ENCODE measurements at places on chromosomes 13 and 19.

DNA sequence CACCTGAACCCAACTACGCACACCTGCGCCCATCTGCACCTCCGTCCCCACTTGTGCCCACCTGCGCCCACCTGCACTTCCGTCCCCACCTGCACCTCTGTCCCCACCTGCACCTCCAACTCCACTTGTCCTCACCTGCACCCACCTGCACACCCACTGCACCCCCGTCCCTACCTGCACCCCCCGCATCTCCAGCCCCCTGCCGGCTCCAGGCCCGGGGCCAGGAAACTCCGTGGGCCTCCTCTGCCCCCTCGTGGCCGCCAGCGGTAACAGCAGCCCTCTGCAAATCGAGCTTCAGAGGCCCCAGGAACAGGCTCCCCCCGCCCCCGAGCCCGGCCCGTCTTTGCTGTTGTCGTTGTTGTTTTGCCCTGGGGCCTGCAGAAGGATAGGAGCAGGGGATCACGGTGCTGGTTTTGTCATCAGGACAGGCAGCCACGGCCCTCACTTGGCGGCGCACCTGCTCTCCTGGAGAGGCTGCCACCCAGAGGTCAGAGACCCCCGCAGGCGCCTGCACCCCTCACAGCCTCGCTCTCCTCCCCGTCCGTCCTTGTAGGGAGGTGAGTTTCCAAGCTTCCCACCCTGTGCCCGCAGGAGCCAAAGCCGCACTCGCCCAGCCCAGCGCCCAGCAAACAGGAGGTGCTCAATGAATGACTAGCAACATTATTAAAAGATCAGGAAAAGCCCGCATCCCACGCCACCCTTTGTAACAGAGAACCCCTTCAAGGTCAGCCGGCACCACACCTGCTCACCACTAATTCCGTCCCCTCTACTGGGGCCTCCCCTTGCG lies 65.4 kb downstream of the GNG7 start:
- H3K4me3 ChIP-seq: peak overlapping the region; percentile 53
- no peaks in the 10 kb centered on the region for H3K27me3 ChIP-seq
- H3K36me3 ChIP-seq: peaks cover 7% of the 10 kb centered on the region
- H3K27ac ChIP-seq: peak overlapping the region; percentile 74
- peak; percentile 74 for DNase-seq

DNA sequence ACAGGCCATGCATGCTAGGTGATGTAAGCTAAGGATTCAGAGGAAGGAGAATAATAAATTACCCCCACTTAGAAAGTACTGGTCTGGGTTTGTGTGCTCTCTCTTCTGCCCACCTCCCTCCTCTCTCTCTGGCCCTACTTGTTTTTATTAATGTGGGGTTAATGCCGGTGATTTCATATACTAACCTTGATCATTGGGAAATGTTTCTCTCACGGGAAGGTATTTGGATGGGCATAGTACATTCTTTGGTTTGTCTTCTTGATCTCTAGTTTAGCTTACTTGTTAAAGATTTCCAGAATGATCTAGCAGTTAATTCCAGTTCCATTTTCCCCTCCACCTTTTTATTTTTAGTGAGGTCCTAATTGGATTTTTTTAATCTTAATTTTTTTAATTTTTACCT lies 24.6 kb downstream of the ARHGAP35 start:
- H3K4me3 ChIP-seq: no peak overlapping the region
- H3K27me3 ChIP-seq: no peaks in the 10 kb centered on the region
- peaks cover 2% of the 10 kb centered on the region for H3K36me3 ChIP-seq
- peaks cover 13% of the 10 kb centered on the region for H3K4me1 ChIP-seq
- no peak overlapping the region for H3K27ac ChIP-seq

DNA sequence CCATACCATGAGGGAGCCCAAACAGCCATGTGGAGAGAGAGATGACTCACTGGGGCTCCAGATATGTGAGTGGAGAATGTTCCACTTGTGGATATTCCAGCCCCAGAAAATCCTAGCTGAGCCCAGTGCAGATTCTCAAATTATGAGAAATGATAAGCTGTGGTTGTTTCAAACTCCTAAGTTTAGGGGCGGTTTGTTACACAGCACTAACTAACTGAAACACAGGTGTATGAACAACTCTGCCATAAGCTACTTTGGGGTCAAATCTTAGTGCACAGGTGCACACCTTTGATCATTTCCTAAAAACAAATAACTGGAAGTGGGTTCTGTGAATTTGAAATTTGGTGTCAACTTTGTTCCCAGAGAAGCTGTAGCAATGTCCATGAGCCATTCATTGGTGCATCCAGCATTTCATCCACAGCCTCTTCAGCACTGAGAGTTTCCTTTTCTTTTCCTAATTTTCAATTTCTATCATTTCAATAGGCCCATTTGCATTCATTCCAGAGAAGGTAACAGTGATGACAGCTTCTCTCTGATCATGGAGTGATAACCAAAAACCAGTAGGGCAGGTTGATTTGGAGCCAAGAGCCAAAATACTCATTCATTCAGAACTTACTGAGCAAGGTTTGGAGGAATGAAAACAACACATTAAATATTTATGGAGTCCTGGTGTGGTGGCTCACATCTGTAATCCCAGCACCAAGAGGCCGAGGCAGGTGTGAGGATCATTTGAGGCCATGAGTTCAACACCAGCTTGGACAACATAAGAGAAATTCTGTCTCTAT lies 8.8 kb upstream of the CLPP start:
- no peak overlapping the region for H3K27ac ChIP-seq
- no peaks in the 10 kb centered on the region for H3K27me3 ChIP-seq
- no peaks in the 10 kb centered on the region for H3K4me1 ChIP-seq
- no peak overlapping the region for H3K4me3 ChIP-seq

DNA sequence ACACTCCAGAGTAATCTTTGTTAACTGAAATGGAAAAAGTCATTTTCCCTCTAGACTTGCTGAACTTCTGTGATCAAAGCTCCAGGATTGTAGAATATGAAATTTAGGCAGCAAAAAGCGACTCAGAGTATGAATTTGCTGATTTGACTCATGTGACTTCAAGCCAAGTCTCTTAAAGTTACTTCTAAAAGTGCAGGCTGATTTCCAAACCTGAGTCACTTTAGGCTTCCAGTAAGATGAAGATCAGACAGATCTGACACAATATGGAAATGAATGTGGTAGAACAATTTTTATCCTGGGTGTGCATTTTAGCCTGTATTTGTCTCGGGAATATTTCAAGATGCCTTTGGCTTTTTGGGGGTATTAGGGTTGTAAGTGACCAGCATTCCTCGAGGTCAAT lies 151.0 kb upstream of the TMTC4 start:
- no peak overlapping the region for H3K4me3 ChIP-seq
- DNase-seq: no peak
- H3K36me3 ChIP-seq: no peaks in the 10 kb centered on the region
- no peaks in the 10 kb centered on the region for H3K27me3 ChIP-seq
- H3K27ac ChIP-seq: no peak overlapping the region

- no peaks in the 10 kb centered on the region for H3K27me3 ChIP-seq
- H3K4me3 ChIP-seq: no peak overlapping the region
- H3K36me3 ChIP-seq: no peaks in the 10 kb centered on the region
- no peak for DNase-seq
- H3K4me1 ChIP-seq: no peaks in the 10 kb centered on the region
Observed at GRCh38 chr13:102220681-102221228, 181.1 kb downstream of the FGF14 start.

- DNase-seq: no peak
- no peaks in the 10 kb centered on the region for H3K36me3 ChIP-seq
- peaks cover 15% of the 10 kb centered on the region for H3K27me3 ChIP-seq
- H3K4me3 ChIP-seq: no peak overlapping the region
- H3K27ac ChIP-seq: no peak overlapping the region
- peaks cover 13% of the 10 kb centered on the region for H3K4me1 ChIP-seq
Observed at GRCh38 chr13:27008733-27009132, 162.9 kb downstream of the USP12 start.

- H3K4me1 ChIP-seq: peaks cover 33% of the 10 kb centered on the region
- H3K36me3 ChIP-seq: peaks cover 13% of the 10 kb centered on the region
- H3K4me3 ChIP-seq: peak overlapping the region; percentile 96
- peak overlapping the region; percentile 92 for H3K27ac ChIP-seq
- no peaks in the 10 kb centered on the region for H3K27me3 ChIP-seq
Observed at GRCh38 chr19:52941941-52942385, 18.7 kb upstream of the ZNF888 start.

DNA sequence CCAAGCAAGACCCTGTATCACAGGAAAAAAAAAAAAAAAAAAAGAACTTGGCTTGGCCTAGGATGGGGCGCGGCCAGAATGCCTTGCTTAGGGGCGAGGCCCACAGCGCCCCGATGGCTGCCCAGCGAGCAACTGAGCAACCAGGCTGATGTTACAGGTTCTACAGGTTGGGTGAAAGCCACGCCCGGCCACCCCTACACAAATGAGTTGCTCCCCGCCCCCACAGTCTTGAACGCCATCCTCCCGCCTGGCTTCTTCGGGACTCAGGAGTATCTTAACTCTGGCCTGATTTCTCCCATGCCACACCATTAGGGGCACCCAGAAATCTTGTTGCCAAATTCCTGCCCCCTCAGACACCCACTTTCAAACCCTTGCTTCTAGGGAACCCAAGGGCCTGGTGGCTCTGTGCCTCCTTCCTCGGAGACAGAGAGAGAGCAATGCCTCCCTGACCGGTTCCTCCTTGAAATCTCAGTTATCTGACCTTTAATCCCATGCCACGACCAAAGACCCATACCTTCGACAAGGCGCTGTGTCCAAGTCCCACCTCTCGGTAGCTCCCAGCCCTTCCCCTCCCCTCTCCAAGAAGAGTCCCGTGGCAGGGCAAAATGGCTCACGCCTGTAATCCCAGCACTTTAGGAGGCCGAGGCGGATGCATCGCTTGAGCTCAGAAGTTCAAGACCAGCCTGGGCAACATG lies 1.1 kb upstream of the CBLC start:
- no peak for DNase-seq
- no peak overlapping the region for H3K27ac ChIP-seq
- H3K36me3 ChIP-seq: no peaks in the 10 kb centered on the region
- H3K27me3 ChIP-seq: peaks cover 6% of the 10 kb centered on the region
- H3K4me1 ChIP-seq: no peaks in the 10 kb centered on the region

DNA sequence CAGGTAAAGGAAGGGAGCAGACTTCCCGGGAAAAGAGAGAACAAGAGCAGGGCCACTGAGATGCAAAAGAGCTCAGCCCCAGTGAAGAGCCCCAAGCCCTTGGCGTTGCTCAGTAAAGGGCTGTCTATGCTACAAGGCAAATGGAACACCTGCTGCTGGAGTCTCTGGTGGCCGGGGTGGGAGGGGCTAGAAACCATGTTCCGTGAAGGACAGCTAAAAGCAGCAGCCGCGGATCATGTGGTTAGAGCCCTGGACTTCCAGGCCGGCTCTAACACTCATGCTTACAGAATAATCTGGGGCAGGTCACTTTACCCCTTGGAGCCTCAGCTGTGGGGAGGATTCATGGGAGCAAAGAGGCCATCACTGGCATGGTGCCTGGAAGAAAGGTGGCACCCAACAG lies 17.8 kb downstream of the POU2F2 start:
- DNase-seq: peak; percentile 64
- peak overlapping the region; percentile 96 for H3K27ac ChIP-seq
- no peaks in the 10 kb centered on the region for H3K27me3 ChIP-seq
- peak overlapping the region; percentile 83 for H3K4me3 ChIP-seq

DNA sequence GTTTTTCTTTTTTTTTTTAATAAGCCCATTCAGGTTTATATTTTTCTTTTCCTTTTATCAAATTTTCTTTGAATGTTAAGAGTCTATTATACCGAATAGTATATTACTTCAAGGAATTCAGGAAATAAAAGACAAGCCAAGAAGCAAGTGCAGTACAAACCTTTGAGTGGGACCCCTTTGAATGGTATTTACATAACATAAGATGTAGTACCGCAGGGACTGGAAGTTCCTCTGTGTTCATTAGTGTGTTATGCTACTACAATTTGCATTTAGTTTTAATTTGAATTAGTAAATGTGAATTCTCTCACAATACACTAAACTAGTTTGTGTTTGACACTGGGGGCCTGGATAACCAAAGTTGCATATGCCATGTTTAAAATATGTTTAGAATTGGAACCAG lies 339.5 kb downstream of the DCT start:
- H3K4me3 ChIP-seq: no peak overlapping the region
- DNase-seq: no peak
- H3K4me1 ChIP-seq: no peaks in the 10 kb centered on the region
- H3K27me3 ChIP-seq: no peaks in the 10 kb centered on the region

DNA sequence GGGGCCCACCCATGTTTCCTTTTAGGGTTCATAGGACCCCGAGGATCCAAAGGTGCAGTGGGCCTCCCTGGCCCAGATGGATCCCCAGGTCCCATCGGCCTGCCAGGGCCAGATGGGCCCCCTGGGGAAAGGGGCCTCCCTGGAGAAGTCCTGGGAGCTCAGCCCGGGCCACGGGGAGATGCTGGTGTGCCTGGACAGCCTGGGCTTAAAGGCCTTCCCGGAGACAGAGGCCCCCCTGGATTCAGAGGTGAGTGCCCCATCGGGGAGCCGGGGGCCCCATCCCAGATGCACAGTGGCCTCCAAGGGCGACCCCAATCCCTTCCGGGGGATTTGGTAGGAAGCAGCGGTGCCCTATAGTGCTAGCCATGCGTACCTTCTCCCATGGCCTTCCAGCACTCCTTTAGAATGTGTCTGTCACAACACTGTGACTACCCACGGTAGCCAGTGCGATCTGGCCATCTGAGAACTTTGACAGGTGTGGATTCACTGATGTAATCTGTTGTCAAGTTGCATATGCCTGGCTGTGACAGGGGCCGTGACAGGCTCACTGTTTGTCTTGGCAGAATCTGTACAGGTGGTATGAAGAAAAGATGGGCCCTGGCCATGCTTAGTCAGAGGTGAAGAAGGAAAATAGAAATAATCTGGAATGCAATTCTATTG lies 88.5 kb downstream of the RAB20 start:
- no peak for DNase-seq
- H3K27me3 ChIP-seq: no peaks in the 10 kb centered on the region
- H3K4me1 ChIP-seq: peaks cover 55% of the 10 kb centered on the region
- H3K4me3 ChIP-seq: no peak overlapping the region
- no peaks in the 10 kb centered on the region for H3K36me3 ChIP-seq

- no peaks in the 10 kb centered on the region for H3K4me1 ChIP-seq
- DNase-seq: no peak
- no peak overlapping the region for H3K4me3 ChIP-seq
- no peaks in the 10 kb centered on the region for H3K36me3 ChIP-seq
- H3K27me3 ChIP-seq: peaks cover 34% of the 10 kb centered on the region
- H3K27ac ChIP-seq: no peak overlapping the region
Observed at GRCh38 chr19:33294058-33294798, 8.1 kb downstream of the CEBPA start.

GRCh38 chr13:79989217-79989661 lies 351.7 kb downstream of the SPRY2 start:
- DNase-seq: no peak
- no peaks in the 10 kb centered on the region for H3K4me1 ChIP-seq
- H3K4me3 ChIP-seq: no peak overlapping the region
- H3K27ac ChIP-seq: no peak overlapping the region
- no peaks in the 10 kb centered on the region for H3K27me3 ChIP-seq
- H3K36me3 ChIP-seq: no peaks in the 10 kb centered on the region
